AG09309 (cell line): ENCODE measurements at places on chromosomes 3 and 15.

DNA sequence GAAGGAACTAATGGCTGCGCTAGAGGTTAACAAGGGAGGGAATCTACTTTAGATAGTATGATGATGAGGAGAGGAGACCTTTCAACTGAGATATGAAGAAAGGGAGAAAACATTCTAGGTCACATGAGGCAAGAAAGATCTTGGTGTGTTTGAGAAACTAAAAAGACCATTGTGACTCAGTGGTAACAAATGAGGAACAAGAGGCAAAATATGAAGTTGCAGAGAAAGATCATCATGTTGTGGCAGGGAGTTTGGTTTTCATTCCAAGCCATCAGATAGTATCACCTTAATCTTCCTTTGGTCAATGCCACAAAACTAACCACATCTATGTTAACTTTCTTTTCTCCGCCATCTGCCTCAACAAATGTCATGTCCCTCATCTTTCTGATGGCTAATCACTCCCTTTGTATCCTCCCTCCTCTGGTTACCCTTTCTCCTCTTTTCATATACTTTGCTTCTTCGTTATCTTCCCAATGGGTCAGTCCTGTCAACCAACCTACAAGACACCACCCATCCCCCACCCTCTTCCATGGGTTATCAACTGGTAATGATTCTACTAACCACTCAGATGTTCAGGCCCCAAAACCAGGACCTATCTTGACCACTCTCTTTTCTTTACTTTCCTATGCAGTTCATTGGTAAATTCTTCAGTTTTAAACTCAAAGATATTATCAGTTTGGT lies 2.4 kb upstream of the PDCD6IP start:
- DNase-seq: no peak

DNA sequence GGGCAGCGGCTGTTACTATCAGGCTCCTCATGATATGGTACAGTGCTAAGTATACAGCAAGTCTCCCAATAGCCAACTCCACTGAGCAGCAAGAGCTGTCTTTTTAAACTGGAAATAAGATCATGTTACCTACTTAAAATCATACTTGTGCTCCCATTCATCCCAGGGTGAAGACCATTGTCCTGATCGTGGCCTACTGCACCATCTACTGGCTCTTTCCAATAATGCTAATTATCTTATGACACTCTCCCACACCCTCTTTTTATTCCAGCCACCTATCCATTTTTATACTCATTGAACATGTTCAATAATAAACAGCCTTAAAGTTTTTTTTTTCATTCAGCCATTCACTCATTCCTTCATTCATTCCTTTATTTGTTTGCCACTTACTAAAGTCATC lies 117.7 kb downstream of the GBE1 start:
- peak; percentile 1 for DNase-seq

DNA sequence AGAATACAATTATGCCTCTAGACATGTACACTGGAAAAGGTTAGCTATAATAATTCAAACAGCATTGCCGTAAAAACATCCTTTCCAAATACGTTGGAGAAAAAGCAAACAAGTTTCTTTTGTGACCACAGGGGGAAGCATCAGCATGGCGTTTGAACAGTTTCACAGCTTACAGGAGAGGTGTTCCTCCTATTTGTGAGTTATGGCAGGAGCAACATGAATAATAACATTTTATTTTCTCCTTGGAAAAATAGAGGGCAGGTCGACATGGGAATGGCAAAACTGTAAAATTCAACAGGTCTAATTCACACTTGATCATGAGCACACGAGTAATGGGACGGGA lies 39.7 kb upstream of the GADL1 start:
- peak; percentile 47 for DNase-seq

- no peak for DNase-seq
These were observed 50.7 kb downstream of the PROS1 start for GRCh38 chr3:93923006-93923405.

DNA sequence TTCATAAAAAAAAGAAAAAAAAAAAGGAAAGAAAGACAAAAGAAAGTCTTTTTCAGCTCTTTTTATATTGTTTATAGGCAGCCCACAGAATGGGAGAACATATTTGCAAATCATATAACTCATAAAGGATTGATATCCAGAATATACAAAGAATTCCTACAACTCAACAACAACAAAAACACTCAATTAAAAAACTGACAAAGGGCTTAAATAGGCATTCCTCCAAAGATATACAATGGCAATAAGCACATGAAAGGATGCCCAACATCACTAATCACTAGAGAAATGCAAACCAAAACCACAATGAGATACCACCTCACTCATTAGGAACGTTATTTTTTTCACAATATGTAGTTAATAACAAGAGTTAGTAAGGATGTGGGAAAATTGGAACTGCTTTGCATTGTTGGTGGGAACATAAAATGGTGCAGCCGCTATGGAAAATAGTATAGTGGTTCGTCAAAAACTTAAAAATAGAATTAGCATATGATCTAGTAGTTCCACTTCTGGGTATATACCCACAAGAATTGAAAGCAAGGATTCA lies 54.2 kb upstream of the CMTM8 start:
- DNase-seq: peak; percentile 59
